ENCODE measurements at places on chromosomes 3 and 15.
A peak's percentile ranks its signal among the peaks of the same experiment; 100 is the strongest.

DNA sequence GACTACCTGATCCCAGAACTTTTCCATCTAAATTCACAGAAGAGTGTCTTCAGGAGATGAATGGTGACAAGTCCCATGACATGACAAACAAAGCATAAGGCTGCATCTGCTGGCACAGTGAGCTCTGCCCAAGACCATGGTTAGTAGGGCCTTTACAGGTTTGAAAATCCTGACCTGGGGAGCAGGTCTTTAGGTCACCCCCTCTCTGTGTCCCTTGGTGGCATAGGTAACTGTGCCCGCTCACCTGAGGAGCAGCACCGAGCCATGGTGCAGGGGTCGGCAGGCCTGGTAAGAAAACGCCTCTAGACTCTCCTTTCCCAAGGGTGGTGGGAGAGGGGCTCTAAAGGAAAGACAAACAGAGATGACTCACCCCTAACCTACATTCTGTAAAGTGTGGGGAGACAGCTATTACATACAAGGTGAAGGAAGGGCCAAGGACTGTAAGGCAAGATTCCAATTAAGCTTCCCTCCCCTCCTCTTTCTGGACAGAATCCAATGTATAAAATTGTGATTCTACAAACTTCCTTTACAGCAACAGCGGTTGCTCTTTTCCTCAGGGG lies 74.0 kb downstream of the SATB1 start:
- no peak for DNase-seq

GRCh38 chr15:48309740-48310139 lies 21.5 kb upstream of the DUT start:
- no peak for DNase-seq

GRCh38 chr3:183638101-183638852 lies 2.9 kb downstream of the KLHL24 start:
- DNase-seq, result no peak

DNA sequence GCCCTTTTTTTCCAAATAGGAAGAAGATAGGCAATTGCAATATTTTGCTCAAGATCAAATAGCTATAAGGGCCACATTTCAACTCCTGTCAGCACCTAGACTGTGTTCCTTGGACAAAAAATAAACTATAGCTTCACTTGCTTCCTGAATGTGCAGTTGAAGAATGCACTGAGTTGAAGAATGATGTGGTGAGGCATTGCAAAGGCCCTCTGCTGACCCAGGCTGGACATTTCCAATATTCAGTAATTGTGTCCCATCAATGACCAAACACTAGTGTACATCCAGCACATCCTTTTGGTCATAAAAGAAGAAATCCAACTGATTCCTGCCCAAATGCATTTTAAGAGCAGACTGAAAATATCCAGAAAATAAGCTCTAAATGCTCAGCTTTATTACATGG lies 424.8 kb upstream of the TGFBR2 start:
- DNase-seq, result no peak

GRCh38 chr3:67384760-67385397 lies 269.5 kb downstream of the SUCLG2 start:
- DNase-seq, result peak; percentile 33

GRCh38 chr3:127208483-127209100 lies 15.7 kb downstream of the PRR23E start:
- no peak for DNase-seq

DNA sequence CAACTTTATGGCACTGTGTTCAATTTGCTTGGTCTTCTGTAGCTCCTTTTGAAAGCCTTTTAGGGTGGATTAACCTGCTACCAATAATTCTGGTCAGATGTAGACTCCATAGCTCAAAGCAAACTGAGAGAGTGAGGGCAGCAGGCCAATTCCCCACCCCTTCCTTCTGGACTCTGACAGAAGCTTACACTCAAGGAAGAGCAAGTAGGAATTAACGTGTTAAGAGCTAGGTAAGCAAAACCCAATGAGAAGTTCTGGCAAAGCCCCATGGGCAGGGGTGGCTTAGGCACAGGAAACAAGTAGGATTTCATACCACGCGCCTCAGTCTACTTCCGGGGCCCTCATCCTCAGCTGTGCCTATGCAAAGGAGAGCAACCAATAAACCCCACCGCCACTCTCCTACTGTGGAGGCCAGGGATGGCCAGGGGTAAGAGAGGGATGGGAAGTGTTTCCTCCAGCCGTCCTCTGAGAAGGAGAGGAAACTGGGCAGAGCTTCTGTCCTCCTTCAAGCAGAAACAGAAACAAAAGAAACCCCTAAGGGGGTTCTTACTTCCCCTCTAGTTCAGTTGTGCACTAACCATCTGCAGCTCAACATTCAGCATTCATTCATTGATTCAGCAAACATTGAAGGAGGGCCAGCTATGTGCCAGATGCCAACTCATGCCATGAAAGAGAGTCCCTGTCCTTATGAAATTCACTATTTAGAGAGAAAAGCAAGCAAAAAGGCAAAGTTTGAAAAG lies 12.6 kb downstream of the CCR5 start:
- no peak for DNase-seq

GRCh38 chr3:14117468-14118399 lies 6.9 kb downstream of the CHCHD4 start:
- DNase-seq, result no peak

DNA sequence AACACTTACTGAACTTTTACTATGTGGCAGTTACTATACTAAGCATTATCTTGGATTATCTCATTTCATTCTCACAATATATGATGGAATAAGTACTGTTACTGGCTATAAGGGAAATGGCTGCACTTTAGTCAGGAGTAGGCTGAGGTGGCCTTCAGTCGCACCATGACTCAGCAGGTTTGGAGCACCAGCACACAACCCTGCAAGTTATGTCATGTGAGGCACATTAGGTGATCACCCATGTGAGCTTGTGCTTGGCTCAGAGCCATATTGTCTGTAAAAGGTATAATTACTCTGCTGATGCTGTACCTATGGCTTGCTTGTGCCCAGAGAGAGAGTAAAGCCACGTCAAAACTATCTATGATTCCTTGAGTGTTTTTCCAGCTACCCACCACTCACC lies 54.1 kb upstream of the TIPARP start:
- no peak for DNase-seq

DNA sequence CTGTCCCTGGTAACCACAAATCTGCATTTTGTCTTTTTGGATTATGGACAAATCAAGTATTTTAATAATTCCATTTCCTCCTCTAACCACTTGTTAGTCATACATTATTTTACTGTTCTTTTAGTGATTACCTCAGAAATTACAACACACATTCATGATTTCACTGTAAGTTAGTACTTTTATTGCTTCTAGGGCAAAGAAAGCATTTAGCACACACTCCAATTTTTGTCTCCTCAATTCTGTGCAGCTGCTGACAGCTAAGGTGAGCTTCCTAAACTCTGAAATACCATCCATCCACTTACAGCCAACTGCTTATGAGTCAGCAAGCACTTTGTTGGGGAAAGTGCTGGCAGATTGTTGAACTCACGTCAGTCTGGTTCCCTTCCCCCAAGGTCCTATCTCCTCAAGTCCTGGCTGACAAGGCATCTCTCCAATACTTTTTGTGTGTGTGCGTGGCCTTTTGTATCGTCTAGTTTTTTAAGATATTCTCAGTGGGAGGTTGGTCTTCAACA lies 49.4 kb upstream of the TNFAIP8L3 start:
- DNase-seq, result no peak

GRCh38 chr3:113560831-113561623 lies 28.7 kb downstream of the SIDT1 start:
- no peak for DNase-seq

DNA sequence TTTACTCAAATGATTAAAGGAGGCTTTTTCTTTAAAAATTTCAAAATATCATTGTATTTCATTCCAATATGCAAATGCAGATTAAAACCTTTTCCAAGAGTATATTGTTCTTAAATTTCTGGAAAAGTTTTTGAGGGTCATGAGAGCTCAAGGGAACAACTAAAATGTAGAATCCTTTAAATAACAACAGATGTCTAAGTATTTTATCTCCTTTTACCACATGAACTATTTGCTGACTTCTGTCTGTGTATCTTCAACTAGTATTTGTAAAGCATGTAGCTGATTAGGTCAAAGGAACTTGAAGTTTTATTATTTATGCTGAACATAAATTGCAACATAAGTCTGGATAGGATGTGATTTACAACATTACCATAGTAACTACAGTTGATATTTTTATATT lies 402.6 kb downstream of the CNTN6 start:
- DNase-seq, result no peak

- DNase-seq, result no peak
Measured at GRCh38 chr3:67648701-67649100, 5.7 kb downstream of the SUCLG2 start.

All from stimulated activated CD4-positive, alpha-beta T cell treated with anti-CD3 and anti-CD28 coated beads, Interleukin-2, amount 100 ng/mL, for 4 hours (primary cell).